Esophagus squamous epithelium (tissue), 5 donors: ENCODE measurements at places on chromosomes 1 and 21.

GRCh38 chr1:17118706-17119075, 560 bp downstream of the PADI2 start:
- no peak for DNase-seq

GRCh38 chr21:32726839-32727686, 750 bp downstream of the SYNJ1 start:
- DNase-seq: no peak

DNA sequence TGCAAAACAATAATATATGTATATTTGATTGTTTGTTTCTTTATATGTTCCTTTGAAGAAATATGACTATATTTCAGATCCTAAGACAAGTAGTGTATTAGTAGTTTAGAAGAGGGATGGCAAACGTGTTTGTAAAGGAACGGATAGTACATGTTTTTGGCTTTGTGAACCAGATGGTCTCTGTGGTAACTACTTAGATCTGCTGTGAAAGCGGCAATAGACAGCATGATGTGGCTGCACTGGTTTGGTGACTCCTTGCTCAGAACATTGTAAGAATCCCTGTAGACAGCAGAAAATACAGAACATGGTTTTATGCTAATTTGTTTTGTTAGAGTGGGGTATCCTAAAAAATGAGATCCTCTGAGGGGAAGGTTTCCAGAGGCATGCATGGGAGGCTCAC, 3.1 kb downstream of the ACADM start:
- no peak for DNase-seq

DNA sequence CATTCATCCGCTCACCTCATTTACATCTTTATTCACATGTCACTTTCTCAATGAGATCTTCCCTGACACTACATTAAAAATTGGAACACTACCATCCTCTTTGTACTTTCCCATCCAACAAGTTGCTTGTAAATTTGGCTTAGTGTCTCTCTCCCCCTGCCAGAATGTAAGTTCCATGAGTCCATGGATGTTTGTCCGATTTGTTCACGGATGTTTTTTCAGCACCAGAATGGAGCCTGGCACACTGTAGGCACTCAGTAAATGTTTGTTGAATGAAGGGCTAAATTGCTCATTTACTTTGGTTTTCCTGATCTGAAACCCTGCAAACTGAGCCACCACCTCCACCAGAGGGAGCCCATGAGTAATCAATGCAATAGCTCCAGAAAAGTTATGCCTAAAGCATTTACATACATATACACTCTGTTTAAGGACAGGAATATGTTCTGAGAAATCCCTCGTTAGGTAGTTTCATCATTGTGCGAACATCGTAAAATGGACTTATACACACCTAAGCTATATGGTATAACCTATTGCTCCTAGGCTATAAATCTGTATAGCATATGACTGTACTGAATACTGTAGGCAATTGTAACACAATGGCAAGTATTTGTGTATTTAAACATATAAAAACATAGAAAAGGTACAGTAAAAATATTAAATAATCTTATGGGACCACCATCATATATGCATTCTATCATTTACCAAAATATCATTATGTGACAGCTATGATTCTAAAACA, 2.8 kb upstream of the EYA3 start:
- DNase-seq: no peak

DNA sequence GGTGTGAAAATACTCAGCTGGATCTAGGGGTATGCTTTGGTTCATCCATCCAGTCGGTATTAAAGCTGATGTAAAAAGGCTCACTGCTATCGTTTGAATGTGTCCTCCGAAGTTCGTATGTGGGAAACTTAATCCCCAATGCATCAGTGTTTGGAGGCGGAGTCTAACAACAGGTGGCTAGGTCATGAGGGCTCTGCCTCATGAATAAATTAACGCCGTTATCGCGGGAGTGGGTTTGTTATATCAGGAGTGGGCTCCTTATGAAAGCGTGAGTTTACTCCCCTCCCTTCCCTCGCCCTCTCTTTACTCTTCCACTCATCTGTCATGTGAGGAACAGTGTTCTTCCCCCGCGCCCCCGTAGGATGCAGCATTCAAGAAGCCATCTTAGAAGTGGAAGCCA, 48.9 kb upstream of the ZNF281 start:
- DNase-seq: no peak

DNA sequence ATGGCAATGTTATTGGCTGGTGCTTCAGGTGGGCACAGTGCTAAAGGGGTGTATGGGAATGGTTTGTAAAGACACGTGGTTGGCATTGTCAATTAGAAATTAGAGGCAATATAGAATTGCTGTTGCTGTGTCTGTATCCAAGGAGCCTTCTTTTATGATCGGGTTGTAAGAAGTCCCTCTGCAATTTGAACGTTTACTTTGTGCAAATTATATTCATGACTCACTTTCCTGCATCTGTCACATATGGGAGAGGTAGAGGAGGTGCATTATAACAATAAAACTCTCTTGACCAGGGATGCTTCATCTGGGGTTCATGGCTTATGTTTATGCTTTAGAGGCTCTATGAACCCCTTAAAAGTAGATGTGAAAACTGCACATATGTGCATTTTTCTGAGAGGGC, 130.4 kb upstream of the DNAH14 start:
- DNase-seq: no peak

DNA sequence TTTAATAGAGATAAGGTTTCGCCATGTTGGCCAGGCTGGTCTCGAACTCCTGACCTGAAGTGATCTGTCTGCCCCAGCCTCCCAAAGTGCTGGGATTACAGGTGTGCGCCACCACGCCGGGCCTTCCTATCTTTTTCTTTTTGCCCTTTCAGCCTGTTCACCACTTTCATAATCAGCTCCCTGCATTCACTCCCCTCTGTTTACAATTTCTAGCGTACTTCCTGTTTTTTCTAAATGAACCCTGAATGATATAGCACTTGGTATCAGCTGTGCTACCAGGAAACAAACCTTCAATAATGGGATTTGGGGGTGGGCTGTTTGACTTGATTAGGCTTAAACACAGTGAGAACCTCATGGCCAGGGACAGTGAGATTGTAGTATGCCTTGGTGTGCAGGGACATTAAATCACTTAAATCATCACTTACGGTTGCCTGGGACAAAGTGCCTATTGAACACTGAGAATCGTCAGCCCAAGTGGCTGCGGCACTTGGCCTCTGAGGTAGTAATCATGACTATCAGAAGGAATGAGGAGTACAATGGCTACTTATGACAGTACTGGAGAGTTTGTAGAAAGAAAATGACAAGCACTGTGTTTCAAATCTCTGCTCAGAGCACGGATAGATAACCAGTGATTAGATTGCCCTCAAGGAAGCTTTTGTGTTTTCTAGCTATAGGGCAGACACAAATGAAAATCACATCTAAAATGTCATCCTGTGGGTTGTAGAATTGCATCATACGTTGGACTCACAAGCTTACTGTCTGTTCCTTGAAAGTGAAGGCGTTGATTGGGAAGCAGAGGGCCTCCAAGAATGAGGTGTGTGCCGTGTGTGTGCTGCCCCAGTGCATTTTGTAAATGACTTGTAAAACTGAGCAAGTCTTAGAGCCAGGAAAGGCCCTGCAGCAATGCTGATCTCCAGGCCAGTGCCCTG, 661.8 kb downstream of the MATN1 start:
- no peak for DNase-seq

DNA sequence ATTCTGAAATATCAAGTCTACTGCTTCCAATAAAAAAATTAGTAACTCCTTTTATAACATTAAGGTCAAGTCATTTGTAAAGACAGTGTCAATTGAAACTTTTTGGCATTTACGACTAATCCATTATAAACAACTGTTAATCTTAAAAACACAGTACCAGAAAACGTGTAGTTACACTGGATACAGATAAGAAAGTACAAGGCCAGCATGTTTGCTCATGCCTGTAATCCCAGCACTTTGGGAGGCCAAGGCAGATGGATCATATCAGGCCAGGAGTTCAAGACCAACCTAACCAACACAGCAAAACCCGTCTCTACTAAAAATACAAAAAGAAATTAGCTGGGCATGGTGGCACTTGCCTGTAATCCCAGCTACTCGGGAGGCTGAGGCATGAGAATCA, 29.4 kb downstream of the DENND1B start:
- DNase-seq: no peak

- DNase-seq: no peak
Measured at GRCh38 chr1:12143631-12144155, 23.1 kb upstream of the TNFRSF1B start.

DNA sequence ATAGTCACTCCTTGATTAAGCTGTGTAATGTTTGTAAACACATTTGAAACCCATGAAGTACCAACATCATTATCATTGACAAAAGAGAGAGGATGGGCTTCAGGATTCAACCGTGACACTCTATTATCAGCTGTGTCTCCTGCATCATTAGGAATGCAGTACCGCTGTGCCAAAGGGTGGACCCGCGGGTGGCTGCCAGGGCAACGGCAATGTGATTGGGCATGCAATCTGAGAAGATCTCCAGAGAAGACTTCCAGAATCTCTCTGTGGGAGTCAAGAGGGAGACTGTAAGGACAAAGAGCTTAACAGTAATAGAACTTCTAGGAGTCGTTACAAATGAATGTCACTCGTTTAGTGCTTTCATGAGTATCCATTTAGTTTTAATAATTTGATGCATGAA, 97.9 kb downstream of the USH2A start:
- DNase-seq: no peak

DNA sequence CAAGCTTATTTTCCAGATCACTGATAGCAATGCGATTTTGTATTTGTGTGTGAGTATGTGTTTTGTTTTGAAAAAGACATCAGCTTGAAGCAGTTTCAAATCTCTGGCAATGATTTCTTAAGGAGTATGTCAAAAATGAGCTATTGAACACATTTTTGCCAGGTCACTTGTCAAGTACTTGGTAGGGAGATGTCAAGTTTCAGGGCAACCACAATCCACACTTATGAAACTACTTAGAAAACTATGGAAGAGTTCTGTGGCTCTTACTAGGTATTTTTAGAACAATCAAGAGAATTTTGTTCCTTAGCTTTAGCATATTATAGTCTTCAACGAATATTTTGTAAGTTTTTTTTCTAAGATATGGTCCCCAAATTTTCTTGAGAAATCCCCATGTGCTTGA, 318.8 kb upstream of the ZRANB2 start:
- no peak for DNase-seq

- DNase-seq: no peak
Measured at GRCh38 chr21:46217511-46218196, 10.9 kb downstream of the LSS start.

DNA sequence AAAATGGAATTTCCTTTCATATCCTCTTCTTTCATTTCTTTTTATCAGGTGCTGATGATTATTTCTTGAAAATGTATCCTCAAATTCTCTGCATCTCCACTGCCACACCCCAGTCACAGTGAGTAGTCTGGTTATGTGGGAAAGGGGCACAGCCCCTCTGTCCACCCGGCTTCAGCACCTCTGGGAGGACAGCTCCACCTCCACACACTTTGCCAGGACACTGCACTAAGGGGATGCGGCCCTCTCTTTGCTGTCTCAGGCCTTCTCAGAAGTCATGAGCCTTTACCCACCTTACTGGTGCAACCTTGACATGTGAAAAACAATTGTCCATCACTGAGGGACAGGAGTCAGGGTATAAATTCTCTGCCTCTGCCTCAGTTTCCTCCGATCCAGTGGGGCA, 433.1 kb downstream of the PCP4 start:
- DNase-seq: no peak

DNA sequence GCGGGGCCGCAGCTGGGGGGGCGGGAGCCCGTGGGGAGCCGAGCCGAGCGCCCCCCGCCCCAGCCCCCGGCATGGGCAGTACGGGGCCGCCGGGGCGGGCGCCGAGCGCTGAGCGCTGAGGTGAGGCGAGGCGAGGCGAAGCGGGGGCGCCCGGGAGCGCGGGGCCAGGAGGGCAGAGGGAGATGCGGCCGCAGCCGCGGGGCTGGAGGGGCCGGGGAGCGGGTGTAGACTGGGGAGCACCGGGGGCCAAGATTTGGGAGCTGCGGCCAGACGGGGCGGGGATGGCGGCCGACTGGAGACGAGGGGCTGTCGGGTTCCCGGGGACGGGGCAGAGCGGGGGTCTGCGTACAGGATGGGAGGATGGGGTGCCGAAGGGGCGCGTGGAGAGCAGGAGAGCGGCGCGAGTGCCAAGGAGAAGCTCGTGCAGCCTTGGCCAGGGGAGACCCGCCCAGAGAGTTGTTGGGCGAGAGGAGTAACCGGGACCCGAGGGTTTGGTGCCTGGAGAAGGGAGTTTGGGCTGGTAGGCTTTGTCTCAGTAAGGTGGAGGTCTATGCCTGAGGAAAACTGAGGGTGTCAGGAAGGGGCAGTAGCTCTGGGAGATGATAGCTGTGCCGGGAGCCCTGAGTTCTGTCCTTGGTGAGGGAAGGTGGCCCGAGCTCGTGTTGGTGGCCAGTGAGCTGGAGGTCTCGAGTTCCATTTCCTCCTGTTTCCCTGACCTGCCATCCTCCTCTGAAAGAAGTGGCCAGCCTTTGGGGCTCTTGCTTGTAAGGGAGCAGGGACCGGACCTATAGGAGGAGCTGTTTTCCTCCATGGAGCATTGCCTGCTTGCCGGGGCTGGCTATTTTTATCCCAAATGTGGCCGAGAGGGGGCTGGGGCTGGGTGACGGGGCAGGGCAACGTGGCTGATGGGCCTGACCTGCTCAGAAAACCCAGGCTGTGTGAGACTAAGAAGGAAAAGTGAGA, 539 bp downstream of the ATP8B2 start:
- DNase-seq: no peak

DNA sequence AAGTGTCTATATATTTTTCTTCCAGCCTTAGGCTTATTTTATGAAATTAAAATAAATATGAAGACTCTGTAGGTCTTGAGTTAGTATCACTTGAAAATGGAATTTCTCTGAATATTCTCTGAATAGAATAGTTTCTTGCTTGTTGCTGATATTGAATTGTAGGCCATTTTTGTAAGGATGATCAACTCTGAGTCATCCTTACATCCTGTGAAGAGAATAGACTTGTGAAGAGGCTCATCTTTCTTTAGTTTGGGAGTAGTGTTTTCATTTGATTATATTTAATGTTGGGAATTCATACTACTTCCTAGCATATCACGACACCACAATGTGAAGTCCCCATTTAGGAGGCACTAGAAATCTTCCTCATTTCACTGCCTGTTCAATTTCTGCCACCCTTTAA, 27.5 kb upstream of the CD1D start:
- no peak for DNase-seq

GRCh38 chr1:76715474-76715873, 151.8 kb upstream of the ST6GALNAC5 start:
- DNase-seq: no peak

- peak; percentile 61 for DNase-seq
Measured at GRCh38 chr1:222618001-222618879, at the start of gene MIA3. TSS of gene MIA3 (plus strand) at chr1:222618097. CDS start at chr1:222618111, 14 bp downstream.

- no peak for DNase-seq
Measured at GRCh38 chr1:87231703-87232367, 96.8 kb upstream of the LMO4 start.
